ENCODE measurements at places on chromosomes 4 and X.

DNA sequence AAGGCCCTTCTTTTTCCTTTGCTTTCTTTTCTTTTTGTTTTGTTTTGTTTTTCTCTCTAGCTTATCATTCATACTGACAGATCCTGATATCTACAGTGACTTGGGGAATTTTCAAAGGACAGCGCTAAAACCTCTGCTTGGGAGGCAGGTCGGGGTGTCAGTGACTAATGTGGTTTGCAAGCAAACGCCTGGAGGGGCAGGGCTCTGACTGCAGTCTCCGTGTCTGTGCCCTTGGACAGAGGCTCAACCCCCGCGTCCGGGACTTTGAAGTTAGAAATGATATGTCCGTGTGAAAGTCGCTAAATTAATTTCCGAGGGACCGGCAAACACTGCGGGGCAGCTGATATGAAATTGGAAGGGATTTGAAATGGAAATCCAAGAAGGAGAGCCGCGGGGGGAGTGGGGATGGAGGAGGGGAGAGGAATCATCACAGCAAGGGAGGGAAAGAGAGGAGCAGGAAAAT, 312.4 kb downstream of the DHRSX start:
- H3K4me3 ChIP-seq, result no peak overlapping the region
- H3K27ac ChIP-seq, result no peak overlapping the region
- no peaks in the 10 kb centered on the region for H3K27me3 ChIP-seq
- DNase-seq, result no peak
- no peaks in the 10 kb centered on the region for H3K4me1 ChIP-seq

- no peaks in the 10 kb centered on the region for H3K36me3 ChIP-seq
- no peak overlapping the region for H3K4me3 ChIP-seq
- no peaks in the 10 kb centered on the region for H3K4me1 ChIP-seq
- no peak overlapping the region for H3K27ac ChIP-seq
- no peaks in the 10 kb centered on the region for H3K27me3 ChIP-seq
These were observed 342.3 kb upstream of the GRID2 start for GRCh38 chr4:91961504-91961903.

GRCh38 chrX:9940421-9940820, 26.7 kb upstream of the CLDN34 start:
- H3K4me1 ChIP-seq, result no peaks in the 10 kb centered on the region
- no peak for DNase-seq
- H3K36me3 ChIP-seq, result no peaks in the 10 kb centered on the region

GRCh38 chr4:177032341-177032740, 239.6 kb upstream of the VEGFC start:
- no peaks in the 10 kb centered on the region for H3K36me3 ChIP-seq
- H3K27me3 ChIP-seq, result no peaks in the 10 kb centered on the region
- no peaks in the 10 kb centered on the region for H3K4me1 ChIP-seq
- no peak overlapping the region for H3K27ac ChIP-seq
- H3K4me3 ChIP-seq, result no peak overlapping the region

DNA sequence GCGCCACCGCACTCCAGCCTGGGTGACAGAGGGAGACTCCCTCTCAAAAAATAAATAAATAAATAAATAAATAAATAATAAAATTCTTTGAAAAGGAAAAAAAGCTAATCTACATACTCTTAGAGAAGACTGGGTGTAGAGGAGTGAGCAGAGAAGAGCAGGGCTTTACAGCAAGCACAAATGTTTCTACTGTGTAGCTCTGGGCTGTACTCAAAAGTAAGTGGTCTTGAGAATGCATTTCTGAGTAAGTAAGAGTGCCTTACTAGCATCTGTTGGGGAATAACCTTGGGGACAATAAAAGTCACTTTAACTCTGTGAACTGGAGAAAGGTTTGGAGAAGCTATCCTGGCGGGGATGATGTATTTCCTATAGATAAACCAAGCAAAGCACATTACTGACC, 185.8 kb downstream of the WDFY3 start:
- peaks cover 21% of the 10 kb centered on the region for H3K36me3 ChIP-seq
- no peak for DNase-seq
- H3K27me3 ChIP-seq, result no peaks in the 10 kb centered on the region

DNA sequence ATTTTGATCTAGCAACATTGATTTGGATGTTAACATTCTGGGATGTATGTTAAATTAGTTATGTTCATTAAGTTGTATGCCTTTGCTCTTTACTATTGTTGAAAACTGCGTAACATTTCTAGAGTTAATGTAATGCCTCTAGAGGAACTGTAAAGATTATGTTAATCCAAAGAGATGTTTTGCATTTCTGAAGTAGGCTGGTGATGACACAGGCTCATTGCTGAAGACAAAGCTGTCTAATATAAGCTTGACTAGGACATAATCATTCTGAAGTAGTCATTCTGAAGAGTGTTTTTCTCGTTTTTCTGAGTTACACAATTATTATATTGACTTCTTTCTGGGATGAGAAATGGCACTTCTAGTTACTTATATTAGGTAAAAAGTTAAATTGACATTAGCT, 72.9 kb downstream of the LRP2BP start:
- H3K4me1 ChIP-seq, result no peaks in the 10 kb centered on the region
- no peaks in the 10 kb centered on the region for H3K27me3 ChIP-seq
- no peaks in the 10 kb centered on the region for H3K36me3 ChIP-seq

GRCh38 chr4:118972167-118972566, 83.5 kb downstream of the SYNPO2 start:
- H3K27me3 ChIP-seq, result no peaks in the 10 kb centered on the region
- DNase-seq, result no peak
- no peaks in the 10 kb centered on the region for H3K36me3 ChIP-seq
- no peak overlapping the region for H3K27ac ChIP-seq

- H3K27me3 ChIP-seq, result peaks cover 5% of the 10 kb centered on the region
- no peaks in the 10 kb centered on the region for H3K36me3 ChIP-seq
- H3K27ac ChIP-seq, result no peak overlapping the region
- H3K4me3 ChIP-seq, result no peak overlapping the region
- no peak for DNase-seq
- peaks cover 3% of the 10 kb centered on the region for H3K4me1 ChIP-seq
These were observed 73.0 kb downstream of the LUZP4 start for GRCh38 chrX:115362334-115363095.

DNA sequence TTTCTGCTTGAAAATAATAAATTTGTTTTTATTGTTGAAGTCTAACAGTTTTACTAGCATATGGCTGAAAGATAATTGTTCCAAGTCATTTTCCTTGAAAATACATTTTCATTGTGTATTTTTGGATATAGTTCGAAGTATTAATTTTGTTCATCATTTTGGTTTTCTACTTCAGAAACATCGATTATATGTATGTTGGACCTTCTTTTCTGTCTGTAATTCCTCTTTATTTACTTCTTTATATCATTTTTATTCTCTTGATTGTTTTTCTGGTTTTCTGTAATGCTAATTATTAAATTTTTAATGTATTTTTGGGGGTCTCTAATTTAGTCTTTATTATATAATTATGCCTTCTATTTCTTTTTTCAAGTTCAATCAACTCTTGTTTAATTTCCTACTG, 407.1 kb upstream of the FRG1 start:
- no peaks in the 10 kb centered on the region for H3K27me3 ChIP-seq
- H3K36me3 ChIP-seq, result no peaks in the 10 kb centered on the region
- DNase-seq, result no peak
- H3K4me3 ChIP-seq, result no peak overlapping the region
- H3K4me1 ChIP-seq, result no peaks in the 10 kb centered on the region

DNA sequence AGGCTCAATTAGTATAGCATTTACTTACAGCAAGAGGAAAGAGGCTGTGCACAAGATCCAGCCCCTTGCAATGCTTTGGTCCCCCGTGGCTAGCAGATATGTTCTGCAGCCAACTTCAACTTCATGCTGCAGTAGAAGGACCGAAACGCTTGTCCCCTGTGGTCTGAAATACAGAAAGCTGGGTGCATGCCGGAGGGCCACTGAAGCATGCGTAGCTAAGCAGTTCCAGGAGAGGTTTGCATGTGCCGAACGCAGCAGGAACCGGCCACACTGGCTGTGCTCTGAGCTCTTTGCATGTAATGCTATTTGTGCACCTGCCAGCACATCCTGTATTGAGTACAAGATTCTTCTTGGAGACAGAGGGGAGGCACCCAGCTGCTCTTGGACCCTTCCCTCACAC, 35.8 kb upstream of the SHISA3 start:
- no peaks in the 10 kb centered on the region for H3K36me3 ChIP-seq
- peaks cover 6% of the 10 kb centered on the region for H3K4me1 ChIP-seq
- peak; percentile 70 for DNase-seq
- no peak overlapping the region for H3K4me3 ChIP-seq

DNA sequence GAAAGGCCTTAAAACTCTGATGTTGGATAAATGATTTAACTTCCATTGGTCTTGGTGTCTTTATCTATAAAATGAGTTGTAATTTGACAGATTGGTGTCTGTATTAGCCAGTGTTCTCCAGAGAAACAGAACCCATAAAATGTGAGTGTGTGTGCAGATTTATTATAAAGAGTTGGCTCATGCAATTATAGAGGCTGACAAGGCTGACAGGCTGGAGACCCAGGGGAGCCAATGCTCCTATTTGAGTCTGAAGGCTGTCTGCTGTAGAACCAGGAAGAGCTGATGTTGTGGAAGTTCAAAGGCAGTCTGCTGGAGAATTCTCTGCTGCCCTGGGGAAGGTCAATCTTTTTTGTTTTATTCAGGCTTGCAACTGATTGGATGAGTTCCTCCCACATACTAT, 131.7 kb downstream of the SLC4A4 start:
- peaks cover 19% of the 10 kb centered on the region for H3K36me3 ChIP-seq
- H3K27me3 ChIP-seq, result no peaks in the 10 kb centered on the region
- no peak overlapping the region for H3K4me3 ChIP-seq
- no peak overlapping the region for H3K27ac ChIP-seq
- no peaks in the 10 kb centered on the region for H3K4me1 ChIP-seq

DNA sequence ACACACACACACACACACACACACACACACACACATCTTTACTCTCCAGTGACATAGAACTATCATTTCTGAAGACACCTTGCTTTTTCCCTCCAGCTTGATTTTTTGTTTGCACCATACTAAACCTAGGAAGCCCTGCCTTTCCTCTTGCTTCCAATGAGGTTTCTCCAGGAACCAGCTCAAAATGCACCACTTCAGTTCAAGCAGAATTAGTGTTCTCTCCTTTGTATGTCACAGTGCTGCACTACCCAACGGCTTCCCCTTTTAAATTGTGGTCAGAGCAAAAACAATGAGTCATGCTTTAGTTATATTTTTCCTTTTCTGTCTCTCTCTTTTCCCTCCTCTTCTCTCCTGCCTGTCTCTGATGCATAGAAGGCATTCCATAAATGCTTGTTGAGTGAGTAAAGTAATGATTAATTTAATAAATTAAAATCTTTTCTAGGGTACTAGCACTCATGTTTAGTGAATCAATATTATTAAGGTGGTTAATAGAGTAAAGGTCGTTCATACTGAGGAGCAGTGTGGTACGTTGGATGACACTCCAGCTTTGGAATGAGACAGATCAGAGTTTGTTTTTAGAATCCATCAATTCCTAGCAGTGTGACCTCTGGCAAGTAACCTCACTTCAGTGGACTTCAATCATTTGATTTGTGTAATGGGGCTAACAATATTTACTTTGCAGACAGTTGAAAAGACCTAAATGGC, 5.9 kb downstream of the RTL3 start:
- DNase-seq, result no peak
- no peaks in the 10 kb centered on the region for H3K4me1 ChIP-seq
- H3K27me3 ChIP-seq, result no peaks in the 10 kb centered on the region
- H3K4me3 ChIP-seq, result no peak overlapping the region
- H3K36me3 ChIP-seq, result no peaks in the 10 kb centered on the region

GRCh38 chrX:39331082-39331704, 529.9 kb downstream of the MID1IP1 start:
- no peak for DNase-seq
- H3K4me3 ChIP-seq, result no peak overlapping the region
- H3K36me3 ChIP-seq, result no peaks in the 10 kb centered on the region

- H3K27me3 ChIP-seq, result no peaks in the 10 kb centered on the region
- no peak overlapping the region for H3K27ac ChIP-seq
- H3K36me3 ChIP-seq, result no peaks in the 10 kb centered on the region
- no peaks in the 10 kb centered on the region for H3K4me1 ChIP-seq
- no peak for DNase-seq
- no peak overlapping the region for H3K4me3 ChIP-seq
These were observed 338.3 kb downstream of the STIM2 start for GRCh38 chr4:27198971-27199370.

DNA sequence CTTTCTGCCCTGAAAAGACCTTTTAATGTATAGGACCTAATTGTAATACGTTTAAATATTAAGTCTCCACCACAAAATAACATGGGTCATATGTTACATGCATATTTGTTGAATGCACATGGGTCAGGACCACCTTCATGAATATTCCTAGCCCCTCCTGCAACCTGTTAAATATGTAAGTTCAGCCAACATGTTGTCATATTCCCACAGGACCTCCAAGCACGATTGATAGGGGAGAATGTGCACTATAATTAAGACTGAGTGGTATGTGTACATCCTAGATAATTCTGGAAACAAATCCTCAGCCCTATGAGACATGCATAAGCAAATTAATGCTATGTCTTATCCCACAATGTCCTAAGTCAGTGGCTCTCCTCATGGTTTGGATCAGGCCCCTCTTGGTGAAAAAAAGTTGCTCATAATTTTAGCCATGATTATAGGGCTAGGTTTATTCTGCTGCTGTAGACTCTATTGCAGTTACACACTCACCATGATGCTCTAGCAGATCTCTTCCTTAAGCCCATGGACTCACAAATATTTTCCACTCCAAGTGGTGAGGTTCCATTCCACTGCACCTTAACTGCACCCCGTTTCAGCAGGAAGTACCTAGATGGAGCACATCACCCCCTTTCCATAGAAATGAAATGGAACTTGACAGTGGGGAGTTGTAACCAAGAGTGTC, 10.2 kb downstream of the TIGD2 start:
- no peak overlapping the region for H3K27ac ChIP-seq
- no peaks in the 10 kb centered on the region for H3K27me3 ChIP-seq
- H3K4me3 ChIP-seq, result no peak overlapping the region

DNA sequence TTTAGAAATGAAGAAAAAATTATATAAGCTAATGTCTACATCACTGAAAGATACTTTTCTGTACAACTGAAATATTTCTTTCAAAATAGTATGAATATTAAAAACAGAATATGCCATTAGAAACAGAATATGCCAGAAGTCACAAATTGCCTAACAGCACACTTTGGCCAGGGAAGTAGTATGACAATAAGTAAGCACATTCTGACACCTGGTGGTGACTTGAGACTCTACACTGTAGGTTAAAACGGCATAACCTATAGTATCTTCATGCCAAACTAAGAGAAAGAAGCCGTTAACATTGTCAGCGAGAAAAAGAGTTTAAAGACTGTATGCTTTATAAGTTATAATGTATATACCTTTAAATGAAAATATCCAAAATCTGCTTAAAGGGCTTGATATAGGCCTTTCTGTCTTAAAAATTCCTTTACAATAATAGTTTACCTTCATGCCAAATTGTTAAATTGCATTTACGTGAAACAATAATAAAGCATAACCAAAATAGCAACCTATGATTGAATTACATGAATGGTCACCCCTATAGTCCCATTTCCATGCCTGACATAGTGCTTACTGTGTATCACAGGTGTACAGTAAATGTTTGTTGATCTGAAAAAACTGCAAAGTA, 32.8 kb downstream of the FAM13A start:
- no peaks in the 10 kb centered on the region for H3K27me3 ChIP-seq
- no peak overlapping the region for H3K27ac ChIP-seq
- no peaks in the 10 kb centered on the region for H3K4me1 ChIP-seq
- DNase-seq, result peak; percentile 87
